ENCODE measurements at places on chromosomes 4 and X.

DNA sequence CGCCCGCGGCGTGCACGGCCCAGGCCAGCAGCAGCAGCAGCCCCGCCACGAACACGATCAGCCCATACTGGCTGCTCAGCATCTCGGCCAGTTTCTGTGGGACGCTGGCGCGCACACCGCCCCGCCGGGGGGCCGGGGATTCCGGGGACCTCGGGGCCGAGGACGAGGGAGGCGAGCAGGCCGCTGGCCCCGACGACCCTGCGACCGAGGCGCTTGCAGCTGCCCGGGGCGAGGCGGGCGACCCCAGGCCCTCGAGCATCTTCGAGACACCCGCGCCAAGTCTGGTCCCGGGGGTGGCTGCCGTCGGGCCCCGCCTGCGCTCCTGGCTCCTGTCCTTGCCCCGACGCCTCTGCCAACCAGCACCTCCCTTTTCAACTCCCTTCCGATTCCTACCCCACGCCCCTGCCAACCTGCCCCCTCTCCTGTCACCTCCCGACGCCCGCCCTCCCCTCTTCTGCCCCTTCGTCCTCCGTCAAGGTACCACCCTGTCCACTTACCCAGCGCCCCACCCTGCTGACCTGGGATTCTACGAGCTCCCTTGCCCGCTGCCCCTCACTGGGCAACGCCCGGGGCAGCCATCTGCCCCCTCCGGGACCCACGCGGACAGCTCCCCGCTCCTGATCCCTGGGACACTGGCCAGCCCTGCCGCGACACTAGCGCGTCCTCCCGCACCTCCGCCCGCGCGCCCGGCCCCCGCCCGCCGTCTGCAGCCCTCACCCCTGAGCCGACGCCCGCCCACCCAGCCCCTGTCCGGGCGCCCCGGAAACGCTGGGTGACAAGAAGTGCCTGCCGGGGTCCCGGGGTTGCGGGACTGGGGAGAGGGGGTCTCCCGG lies at the start of gene OTOP1:
Gene OTOP1, minus strand, starts transcription at position 324 of the 833 bp plus-strand sequence. Its CDS starts 65 bp downstream, at position 259.
- DNase-seq = peak; percentile 54

DNA sequence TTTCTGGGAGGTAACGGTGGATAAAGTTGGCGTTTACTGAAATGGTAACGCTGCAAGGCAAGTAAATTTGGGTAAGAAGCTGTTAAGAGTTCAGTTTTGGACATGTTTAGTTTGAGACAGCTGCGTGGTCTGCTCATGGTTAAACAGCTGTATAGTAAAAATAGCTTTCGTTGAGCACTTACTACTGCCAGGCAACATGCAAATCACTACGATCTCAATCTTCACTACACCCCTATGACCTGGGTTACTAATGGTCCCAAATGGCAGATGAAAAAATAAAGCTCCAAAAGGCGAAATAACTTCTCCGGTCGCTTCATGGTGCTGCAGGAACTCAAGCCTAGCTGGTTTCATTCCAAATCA lies 22.2 kb downstream of the FABP2 start:
- DNase-seq = peak; percentile 13

- no peak for DNase-seq
These were observed 39.7 kb downstream of the CORIN start for GRCh38 chr4:47798165-47798564.

GRCh38 chr4:105474099-105474518 lies 247 bp upstream of the PPA2 start:
- DNase-seq = peak; percentile 96

GRCh38 chr4:22814906-22815305 lies 122.2 kb downstream of the GBA3 start:
- DNase-seq = no peak

GRCh38 chrX:133587818-133588217 lies 172.5 kb upstream of the GPC4 start:
- DNase-seq = no peak

GRCh38 chr4:116180157-116180601 lies 905.2 kb downstream of the TRAM1L1 start:
- peak; percentile 33 for DNase-seq

- DNase-seq = peak; percentile 60
These were observed 125.0 kb upstream of the TBL1X start for GRCh38 chrX:9339603-9340491.

DNA sequence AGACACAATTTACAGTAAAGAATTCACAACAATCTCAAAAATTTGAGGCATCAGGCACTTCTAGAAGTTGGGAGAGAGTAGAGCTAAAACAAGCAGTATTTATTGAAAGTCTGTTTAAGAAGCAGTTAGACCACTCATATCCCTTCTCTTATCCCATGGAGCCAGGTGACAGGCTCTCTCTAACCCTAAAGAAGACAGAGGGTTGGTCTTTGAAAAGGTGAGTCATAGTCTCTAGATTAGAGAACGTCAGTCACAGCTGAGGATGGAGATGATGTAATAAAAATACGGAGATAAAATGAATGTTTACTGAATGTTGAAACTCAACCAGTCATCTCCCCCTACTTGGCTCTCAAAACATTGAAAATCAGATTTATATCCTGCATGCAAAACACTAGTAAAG lies 223.8 kb downstream of the CHIC2 start:
- no peak for DNase-seq

- no peak for DNase-seq
These were observed 124.2 kb downstream of the REELD1 start for GRCh38 chr4:146338512-146338911.

DNA sequence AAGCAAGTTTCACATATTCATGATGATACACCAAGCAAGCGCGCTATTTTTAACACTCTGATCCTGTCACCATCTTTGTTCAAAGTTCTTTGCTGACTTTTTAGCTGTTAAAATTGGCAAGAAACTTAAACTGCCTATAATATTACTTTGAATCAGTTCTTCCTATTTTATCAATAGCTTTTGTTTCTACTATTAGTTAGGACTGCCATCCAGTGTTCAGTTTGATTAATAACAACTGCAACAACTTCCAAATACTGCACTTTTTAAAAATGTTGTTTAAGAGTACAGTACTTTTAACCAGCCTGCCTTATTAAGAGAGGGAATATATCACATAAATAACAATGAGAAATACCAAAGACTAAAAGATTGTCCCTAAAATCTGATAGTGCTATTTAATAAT lies 614.3 kb downstream of the FAM133A start:
- no peak for DNase-seq

DNA sequence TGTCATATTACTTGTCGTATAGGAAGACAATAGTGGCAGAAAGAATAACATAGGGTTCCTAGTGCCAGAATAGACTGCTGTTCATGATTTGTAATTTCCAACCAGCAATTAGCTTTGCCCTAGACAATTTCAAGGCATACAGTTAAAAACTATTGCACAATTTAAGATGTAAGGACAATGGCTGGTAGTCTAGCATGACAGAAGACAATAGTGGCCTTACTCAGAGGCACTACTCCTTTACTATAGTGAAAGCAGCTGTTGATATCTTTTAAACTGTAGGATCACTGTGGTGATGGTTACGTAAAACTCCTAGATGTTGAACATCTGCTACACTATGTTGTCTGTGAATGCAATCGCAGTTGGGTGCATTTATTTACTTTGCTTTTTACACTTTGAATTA lies 234.5 kb downstream of the RBMX2 start:
- no peak for DNase-seq

DNA sequence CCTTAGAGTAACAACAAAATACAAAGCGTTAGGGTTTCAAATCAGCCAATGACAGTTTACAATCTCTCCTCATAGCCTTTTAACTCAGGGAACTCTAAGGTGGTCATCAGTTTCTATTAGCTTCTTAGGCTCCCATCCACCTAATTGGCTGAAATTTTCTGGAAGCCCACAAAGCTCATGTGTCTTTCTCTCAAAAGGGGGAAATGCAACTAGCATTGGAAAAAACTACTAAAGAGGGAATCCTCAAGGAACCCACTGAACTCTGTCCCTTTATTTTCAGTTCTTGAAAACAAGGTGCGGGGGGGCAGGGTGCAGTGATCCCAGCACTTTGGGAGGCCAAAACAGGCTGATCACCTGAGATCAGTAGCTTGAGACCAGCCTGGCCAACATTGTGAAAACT lies 56.4 kb downstream of the PDGFC start:
- DNase-seq = no peak

- DNase-seq = no peak
These were observed 6.4 kb downstream of the NKX6-1 start for GRCh38 chr4:84492737-84493091.

GRCh38 chrX:24774650-24775049 lies 80.9 kb downstream of the POLA1 start:
- no peak for DNase-seq

GRCh38 chr4:139801895-139802294 lies 136.3 kb downstream of the MGST2 start:
- no peak for DNase-seq

- no peak for DNase-seq
These were observed 125.8 kb upstream of the TEX13C start for GRCh38 chrX:125193921-125194320.

DNA sequence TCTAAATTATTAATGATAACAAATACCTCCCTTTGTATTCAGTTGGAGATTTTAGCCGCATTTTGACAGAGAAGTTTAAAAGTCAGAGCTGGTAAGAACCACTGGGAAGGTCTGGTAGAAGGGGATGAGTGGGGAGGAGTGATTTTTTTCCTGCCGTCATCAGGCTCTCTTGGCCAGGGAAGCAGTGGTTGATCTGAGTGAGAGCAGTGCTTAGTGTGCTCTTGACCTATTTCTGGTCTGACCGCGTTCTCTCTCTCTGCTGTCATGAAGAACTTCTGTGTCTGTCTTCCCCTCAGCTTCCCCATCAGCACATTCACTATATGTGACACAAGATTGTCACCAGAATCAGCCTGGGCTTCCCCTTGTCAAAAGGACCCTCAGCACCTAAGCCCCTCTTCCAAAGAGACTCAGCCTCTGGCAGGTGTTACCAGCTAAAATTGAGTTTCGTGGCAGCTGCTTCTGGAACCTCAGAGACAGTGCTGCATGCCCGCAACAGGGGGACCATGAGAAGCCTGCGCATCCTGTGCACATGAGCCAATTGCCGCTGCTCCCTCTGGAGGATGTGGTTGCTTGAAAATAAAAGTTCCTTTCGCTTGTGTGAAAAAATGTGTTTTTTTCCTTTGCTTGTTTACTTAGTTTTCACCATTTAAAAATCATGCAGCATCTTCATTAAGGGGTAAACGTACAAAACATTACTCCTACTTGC lies 268.9 kb downstream of the C4orf33 start:
- DNase-seq = no peak

Measured in D341Med (cell line).